ENCODE measurements at places on chromosomes 16 and 17.

DNA sequence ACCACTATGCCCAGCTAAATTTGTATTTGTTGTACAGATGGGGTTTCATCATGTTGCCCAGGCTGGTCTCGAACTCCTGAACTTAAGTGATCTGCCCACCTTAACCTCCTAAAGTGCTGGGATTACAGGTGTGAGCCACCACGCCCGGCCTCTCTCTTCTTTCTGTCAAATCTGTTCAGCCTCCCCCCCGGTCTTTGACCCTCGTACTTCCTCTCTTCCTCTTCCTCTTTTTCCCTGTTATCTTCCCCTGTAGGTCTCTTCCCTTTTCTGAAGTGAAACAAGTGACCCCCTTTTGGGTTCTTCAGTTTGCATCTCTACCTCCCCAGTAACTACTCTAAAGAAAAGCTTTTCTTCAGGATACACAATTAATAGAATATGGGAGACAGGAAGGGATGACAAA, 31.7 kb upstream of the DHX40 start:
- no peak for DNase-seq

DNA sequence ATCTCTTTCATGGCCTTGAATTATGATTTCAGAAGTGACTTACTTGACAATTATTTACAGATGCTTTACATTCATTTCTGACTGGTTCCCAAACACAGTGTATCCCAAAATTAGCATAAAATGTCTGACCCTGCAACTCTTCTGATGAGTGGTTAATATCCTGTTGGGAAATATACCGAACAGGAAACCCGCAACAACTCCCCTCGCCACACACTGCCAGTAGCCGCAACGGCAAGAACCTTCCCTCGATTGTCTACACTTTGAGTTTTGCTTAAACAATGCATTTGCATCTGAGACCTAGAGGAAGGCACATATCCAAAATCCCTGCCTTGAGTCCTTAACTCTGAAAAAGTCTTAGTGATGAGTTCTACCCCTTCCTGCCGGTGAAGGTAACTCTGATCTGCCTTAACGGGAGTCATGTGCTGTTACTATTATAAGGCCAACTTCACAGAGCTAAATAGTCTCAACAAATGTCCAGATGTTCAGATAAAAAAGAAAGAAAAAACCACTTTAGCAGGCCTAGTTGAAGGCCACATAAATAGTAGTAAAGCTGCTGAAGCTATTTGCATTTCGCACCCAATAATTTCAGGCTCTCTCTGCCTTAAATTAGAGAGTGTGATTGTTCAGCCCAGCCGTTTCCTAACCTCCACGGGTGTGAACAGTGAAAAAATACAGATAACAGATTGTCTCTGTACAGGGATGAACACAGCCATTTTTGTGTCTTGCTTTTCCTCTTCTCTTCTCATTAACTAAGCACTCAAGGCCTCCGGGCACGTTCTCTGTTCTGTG, 321.1 kb downstream of the HS3ST3B1 start:
- DNase-seq, result no peak

DNA sequence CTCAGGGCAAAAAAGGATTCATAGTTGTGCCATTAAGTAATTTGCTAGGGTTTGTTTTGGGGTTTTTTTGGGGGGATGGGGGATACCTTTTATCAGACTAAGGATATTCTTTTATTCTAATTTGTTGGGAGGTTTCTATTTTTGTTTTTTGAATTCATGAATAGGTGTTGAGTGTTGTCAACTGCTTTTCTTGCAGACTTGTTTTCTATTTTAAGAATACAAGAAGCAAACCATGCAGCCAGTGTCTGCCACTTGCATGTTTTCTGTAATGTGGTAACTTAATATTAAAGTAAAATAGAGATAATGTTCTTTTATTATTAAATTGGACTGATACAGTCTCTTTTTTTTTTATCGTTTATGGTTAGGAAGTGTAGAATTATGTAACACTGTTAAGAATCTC, 49.5 kb downstream of the NFATC3 start:
- no peak for DNase-seq

GRCh38 chr16:84176192-84177053, 10.4 kb downstream of the TAF1C start:
- DNase-seq, result no peak

- no peak for DNase-seq
Measured at GRCh38 chr17:50396261-50397110, 837 bp downstream of the LRRC59 start.

GRCh38 chr17:64223283-64223682, 39.8 kb downstream of the TEX2 start:
- DNase-seq, result no peak

DNA sequence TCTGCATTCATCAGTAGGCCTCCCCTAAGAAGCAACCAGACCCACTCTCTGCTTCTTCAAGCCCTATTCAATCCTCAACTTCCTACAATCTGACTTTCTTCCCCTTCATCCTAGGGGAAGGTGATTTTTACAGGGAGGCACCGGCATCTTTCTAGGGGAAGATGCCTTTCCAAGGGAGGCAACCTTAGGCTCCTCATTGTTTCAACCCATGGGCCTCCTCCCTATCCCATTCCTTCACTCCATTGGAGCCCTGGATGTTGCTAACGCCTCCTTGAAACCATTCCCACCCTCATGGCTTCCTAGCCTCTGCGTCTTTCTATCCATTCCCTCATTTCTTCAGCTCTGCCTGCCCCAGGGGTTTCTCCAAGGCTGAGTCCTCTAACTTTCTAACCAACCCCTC, 2.7 kb upstream of the CUEDC1 start:
- DNase-seq, result no peak

DNA sequence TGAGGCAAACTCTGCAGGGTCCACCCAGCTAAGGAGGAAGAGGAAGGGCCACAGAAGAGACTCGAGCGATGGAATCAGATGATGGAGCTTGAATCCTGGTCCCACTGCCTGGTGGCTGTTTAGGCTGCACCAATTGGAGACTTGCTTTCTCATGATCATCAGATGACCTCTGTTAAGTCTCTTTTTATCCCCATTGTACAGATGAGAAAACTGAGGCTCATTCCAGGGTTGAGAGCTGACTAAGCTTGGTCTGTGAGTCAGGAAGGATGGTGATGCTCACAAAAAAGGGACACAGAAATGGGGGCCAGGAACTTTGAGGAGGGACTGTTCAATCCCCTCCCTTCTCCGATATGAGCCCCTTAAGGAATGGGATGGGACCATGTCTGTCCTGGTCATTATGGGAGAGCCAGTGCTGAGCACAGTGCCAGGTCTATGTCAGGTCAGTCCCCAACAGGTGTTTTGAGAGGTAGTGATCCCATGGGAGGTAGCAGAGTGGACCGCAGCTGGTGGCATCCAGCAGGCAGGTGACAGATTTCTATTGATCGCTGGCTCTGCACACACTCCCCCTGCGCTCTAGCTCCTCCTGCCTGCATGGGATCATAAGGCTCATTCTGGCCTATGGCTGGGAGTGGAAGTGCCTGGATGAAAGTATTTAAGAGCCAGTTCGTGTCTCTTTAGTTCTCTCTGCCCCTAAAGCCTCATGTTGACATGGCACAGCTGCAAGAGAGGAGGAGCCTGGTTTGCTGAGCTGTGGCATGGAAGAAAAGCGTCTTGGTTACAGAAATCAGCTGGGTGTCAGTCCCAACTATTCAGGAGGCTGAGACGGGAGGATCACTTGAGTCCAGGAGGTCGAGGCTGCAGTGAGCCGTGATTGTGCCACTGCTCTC, 27.2 kb downstream of the SNX20 start:
- DNase-seq, result peak; percentile 16

DNA sequence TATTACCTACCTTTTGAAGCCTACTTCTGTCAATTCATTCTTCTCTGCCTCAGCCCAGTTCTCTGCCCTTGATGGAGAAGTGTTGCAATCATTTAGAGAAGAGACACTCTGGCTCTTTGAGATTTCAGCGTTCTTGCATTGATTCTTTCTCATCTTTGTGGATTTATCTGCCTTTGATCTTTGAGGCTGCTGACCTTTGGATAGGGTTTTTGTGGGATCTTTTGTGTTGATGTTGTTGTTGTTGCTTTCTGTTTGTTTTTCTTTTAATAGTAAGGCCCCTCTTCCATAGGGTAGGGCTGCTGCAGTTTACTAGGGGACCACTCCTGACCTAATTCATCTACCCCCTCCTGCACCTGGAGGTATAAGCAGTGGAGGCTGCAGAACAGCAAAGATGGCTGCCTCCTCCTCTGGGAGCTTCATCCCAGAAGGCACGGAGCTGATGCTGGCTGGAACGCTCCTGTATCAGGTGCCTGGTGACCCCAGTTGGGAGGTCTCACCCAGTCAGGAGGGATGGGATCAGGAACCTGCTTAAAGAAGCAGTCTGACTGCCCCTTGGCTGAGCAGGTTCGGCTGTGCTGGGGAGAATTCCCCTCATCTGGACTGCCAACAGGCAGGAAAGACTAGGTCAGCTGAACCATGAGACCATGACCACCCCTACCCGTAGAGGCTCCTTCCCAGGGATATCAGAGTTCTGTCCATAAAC, 28.0 kb downstream of the NFATC3 start:
- no peak for DNase-seq

GRCh38 chr17:65171752-65172151, 34.6 kb downstream of the RGS9 start:
- no peak for DNase-seq

- DNase-seq, result peak; percentile 64
Measured at GRCh38 chr17:78708510-78708973, 73.5 kb downstream of the CYTH1 start.

DNA sequence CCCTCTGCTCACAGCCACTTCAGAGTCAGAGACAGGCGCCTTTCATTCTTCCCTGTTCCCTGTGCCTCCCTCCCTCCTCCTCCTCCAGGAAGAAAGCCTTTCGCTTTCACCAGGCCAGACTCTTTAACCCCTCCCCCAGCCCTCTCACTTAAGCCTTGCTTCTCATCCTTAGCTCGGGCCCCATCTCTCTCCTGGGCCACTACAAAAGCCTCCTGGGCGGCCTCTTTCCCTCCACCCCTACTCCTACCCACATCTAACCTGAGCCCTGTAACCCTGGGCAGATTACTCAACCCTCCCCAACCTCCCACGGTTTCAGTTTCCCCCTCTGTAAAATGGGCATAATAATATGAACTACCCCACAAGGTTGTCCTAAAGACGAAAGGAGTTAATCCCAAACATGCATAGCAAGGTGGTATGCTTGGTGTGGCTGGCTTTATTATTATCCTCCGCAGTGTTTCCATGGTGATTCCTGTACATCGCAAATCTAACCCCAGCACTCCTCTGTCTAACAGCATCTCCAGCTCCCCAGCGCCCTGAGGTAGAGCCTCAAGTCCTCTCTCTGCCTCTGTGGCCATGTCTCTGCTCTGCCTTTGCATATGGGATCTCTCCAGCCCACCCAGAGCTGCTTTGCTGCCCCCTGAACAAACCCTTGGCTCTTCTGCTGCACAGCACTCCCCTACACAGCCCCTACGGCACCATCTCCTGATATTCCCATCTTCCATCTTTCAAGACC, 17.7 kb downstream of the PIMREG start:
- DNase-seq, result no peak

- DNase-seq, result no peak
Measured at GRCh38 chr17:37207103-37207502, 168.7 kb upstream of the C17orf78 start.

GRCh38 chr17:36525113-36525512, 9.6 kb downstream of the MYO19 start:
- no peak for DNase-seq
